ENCODE measurements at places on chromosomes 1 and 21.

- DNase-seq, result no peak
These were observed 23.4 kb upstream of the TSPAN2 start for GRCh38 chr1:115112496-115113375.

DNA sequence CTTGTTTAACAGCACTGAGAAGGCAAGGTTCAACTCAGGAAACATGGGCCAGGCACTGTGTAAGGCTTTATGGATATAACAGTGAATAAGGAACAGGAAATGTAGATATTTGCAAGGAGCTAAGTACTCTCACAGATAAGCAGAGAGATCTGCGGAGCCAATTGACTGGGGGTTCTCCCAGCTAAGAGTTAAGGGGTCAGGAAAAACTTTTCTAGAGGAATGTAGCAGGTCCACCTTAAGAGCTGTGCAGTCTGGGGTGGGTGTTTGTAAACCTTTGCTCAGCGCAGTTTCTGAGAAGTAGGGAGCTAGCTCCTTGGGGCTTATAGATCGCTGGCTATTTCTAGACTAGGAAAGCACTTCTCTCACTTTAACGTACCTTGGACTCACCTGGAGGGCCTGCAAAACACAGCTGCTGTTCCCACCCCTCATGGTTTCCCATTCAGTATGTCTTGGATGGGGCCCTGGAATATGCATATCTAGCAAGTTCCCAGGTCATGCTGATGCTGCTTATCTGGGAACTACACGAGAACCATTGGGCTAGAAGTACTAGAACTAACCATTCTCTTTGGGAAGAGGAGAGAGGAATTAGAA, 51.7 kb downstream of the TLCD4 start:
- no peak for DNase-seq

DNA sequence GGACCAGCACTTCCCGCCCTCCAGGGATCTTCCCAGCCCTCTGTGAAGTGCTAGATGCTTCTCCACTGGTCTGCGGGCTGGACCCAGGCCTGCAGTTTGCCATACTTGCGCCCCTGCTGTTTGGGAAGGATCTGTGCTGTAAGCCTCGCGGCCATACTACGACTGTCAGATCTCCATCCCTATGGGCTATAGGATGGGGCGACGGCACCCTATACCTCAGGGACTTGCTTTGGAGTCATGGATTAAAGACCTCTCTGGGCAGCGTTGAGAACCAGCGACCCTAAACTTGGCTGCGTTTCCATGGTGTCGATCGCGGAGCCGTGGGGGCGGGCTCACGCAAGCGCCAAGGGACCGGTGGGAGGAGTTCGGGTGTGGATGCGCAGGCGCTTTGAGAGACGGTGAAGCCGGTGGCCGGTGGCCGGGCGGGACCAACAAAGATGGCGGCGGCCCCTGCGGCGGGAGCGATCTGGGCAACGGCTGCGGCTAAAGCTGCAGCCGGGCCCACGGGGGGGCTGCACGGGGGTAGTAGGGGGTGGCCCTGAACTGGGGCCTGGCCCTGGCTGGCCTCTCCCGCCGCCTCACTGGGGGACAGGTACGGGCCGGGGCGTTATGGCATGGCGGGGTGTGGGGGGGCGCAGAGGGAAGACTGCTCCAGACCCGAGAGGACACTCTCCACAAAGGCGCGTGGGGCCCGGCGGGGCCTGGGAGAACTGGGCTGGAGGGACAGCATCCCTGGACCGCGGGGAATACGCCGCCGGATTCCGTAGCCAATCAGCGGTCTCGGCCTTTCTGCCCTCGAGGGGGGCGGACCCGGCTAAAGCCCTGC, at the start of gene USP21:
TSS of gene USP21 (plus strand) at position 414 of the 826 bp plus-strand sequence. CDS start 1,141 bp downstream, outside the sequence.
- peak; percentile 63 for DNase-seq

DNA sequence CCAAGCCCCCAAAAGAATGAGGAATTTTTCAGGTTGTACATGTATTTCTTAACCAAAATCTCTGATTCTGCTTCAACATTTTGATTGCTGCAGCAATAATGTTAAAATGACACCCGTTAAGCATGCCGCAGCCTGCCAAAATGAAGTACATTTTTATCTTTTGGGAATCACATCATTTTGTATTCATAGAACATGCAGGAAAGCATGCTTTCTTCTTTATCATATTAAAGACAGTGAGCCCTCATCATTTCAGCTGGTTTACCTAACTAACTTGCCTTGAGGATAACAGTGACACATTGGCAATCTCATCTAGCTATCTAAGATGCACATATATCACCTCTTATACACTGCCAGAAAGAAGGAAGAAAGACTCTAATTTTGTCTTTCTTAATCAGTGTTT, 299.2 kb downstream of the LTN1 start:
- DNase-seq, result no peak

GRCh38 chr1:6099297-6099696, 53.6 kb downstream of the KCNAB2 start:
- DNase-seq, result no peak

GRCh38 chr1:4526747-4527146, 127.7 kb upstream of the AJAP1 start:
- DNase-seq, result no peak

DNA sequence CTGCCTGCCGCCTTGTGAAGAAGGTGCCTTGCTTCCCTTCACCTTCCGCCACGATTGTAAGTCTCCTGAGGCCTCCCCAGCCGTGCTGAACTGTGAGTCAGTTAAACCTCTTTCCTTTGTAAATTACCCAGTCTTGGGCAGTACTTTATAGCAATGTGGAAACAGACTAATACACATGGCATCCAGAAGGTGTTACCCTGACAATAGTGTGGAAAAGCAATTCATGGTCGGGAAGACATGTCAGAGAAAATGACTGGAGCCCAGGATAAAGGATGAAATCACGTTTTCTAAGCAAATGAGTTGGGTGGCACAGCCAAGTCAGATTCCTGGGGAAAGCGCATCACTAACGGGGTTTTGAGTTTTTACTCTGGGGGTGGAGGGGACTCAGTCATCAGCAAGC, 76.4 kb downstream of the HLCS start:
- DNase-seq, result no peak

- DNase-seq, result no peak
These were observed 5.1 kb upstream of the DESI2 start for GRCh38 chr1:244647819-244648218.

DNA sequence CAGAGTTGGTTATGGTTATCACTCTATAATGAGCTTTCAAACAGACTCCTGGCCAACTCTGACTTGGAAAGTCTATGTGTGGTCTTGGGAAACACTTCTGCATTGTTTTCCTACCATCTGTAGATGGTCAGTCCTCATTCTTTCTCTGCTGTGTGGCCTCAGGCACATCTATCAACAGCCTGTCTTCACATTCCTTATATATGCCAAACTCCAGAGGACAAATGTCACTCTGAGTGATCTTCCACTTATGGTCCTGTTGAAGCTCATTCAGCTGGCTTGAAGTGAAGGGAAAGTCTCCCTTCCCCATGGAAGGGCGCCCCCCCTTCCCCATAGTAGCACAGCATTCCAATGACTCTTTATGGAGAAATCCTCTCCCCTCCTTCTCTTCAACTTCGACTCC, 58.7 kb downstream of the VANGL2 start:
- no peak for DNase-seq

GRCh38 chr1:23525558-23526250, 5.3 kb downstream of the E2F2 start:
- no peak for DNase-seq

DNA sequence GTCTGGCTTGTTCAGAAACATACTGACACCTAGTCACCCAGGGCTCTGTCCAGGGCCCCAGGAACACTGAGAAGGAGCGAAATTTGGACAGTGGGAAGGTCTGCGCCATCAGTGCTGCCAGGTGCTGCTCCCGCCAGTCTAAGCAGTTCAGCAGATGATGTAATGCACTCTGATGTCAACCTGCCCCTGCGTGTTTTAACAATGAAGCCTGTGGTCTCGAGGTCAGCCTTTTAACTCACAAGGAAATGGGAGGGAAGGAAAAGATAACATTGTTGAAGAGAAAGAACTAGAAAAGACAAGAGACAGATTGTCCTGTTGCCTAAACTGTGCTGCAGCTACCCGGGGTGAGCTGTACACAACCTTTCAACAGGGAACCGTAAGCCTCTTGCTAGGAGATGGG, 126.6 kb upstream of the IFFO2 start:
- DNase-seq, result no peak

DNA sequence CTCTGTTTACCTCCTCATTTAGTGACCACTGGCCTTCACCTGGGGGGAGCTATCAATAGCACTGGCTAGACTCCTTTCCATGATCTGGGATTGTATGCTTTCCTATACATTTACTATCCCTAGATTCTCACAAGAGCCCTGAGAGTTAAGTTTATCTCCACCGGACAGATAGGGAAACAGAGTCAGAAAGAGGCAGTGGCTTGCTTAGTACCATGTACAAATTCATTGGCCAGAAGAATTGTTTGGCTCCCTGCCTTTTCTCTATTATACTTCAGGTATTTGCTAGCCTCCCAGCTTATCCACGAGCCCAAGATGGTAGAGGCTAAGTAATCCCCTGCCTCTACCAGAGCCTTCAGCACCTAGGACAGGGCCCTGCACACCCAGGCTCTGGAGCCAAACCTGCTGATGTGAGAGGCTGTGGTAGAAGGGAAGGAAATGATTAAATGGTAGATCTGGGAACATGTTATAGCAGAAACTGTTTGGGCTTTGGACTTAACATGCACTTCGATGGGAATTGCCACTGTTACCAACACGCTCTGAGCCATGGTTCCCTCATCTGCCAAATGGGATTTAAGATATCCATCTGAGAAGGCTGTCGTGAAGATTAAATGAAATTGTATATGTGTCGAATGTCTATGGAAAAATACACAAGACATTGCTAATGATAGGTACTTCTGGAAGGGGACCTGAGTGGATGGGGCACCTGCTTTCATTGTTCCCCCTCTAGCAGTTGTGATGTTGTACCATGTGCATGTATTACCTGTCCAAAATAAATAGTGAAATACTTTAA, 3.1 kb upstream of the BLACAT1 start:
- DNase-seq, result peak; percentile 23

- DNase-seq, result no peak
These were observed 607.8 kb upstream of the B3GALT2 start for GRCh38 chr1:193794239-193794638.

- no peak for DNase-seq
These were observed 28.5 kb downstream of the SLC16A1 start for GRCh38 chr1:112927462-112927990.

GRCh38 chr1:192958871-192959270, 100.3 kb downstream of the UCHL5 start:
- no peak for DNase-seq

- DNase-seq, result no peak
These were observed 50.1 kb downstream of the AK4 start for GRCh38 chr1:65198096-65198495.

DNA sequence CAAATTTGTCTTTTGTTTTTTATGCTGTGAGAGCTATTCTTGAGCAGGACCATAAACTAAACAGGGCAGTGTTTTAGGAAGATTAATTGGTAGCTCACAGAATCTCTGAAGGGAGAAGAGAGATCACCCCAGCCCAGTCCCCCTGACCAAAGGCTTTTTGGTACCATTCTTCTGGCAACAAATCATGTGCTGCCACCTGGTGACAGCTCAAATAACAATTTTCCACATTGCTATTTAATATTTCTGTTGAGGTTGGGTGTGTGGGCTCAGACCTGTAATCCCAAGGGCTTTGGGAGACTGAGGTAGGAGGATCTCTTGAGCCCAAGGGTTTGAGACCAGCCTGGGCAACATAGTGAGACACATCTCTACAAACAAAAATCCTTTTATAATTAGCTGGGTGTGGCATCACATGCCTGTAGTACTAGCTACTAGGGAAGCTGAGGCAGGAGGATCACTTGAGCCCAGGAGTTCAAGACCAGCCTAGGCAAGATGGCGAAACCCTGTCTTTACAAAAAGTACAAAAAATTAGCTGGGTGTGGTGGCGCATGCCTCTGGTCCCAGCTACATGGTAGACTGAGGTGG, 2.2 kb upstream of the TESK2 start:
- DNase-seq, result no peak

- DNase-seq, result no peak
These were observed 20.1 kb downstream of the PSEN2 start for GRCh38 chr1:226890331-226891108.

DNA sequence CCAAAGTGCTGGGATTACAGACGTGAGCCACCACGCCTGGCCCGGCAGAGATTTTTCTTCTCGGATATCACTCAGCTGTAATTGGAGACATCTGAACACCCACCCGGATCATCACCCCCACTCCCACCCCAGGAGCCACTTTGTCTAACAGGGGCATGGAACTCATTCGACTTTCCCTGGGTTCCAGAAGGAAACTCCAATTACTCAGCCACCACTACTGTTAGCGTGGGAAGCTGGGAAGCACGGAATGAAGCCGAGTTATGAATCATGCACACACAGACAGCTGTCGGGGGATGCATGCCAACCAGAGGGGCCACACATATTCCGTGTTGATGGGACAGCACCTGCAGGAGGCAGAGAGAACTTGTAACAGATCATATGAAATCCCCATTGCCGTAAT, 85.2 kb downstream of the HLCS start:
- peak; percentile 47 for DNase-seq

DNA sequence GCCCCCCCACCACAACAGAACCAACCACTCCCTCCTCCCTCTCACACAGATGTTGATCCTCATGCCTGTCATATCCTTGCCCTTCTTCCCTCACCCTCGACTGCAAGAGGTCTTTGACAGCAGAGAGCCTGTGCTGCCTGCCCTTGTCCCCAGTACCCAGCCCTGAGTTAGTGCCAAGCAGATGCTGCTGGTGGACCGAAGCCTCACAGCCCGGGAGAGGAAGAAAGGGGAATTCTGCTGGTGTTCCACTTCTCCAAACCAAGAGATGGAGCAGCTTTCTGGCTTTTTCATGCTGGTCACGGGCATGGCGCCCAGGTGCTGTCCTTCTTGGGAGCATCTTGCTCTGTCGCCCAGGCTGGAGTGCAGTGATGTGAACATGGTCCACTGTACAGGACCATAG, 69.1 kb downstream of the SLC66A1 start:
- DNase-seq, result no peak

DNA sequence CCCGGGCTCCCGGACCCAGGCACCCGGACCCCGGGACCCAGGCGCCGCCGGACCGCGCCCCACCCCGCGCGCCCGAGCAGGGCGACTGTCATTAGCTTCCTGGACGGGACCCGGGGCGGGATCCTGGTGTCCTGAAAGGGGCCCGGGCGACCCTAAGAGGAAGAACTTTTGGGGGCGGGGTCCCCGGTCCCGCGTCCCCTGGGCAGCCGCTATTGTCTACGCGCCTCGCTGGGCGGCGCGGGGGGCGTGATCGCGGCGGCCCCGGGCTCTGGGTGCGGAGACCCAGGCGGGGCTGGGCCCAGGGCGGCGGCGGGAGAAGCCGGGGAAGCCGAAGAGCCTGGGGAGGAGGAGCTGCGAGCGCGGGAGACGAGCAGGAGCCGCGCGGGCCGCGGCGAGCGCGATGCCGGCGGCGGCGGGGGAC, 465 bp downstream of the HUNK start:
- no peak for DNase-seq

GRCh38 chr21:45051580-45052434, 22.6 kb upstream of the ADARB1 start:
- no peak for DNase-seq
